8988T (cell line): ENCODE measurements at places on chromosomes 3 and 15.

GRCh38 chr15:31387479-31388118, 61.0 kb downstream of the KLF13 start:
- no peak for DNase-seq

DNA sequence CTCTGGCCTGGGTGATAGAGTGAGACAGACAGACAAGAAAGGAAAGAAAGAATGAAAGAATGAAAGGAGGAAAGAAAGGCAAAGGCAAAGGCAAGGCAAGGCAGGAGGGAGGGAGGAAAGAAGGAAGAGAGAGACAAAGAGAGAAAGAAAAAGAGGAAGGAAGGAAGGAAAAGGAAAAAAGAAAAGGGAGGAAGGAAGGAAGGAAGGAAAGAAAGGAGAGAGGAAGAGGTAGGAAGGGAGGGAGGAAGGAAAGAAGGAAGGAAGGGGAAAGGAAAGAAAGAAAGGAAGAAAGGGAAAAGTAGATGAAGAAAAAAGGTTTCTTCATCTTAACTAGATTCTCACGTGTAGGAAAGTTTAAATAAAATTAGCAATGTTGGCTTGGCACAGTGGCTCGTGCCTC, 142.2 kb downstream of the GREM1 start:
- no peak for DNase-seq

GRCh38 chr15:28289694-28290463, 32.1 kb downstream of the HERC2 start:
- DNase-seq: no peak

DNA sequence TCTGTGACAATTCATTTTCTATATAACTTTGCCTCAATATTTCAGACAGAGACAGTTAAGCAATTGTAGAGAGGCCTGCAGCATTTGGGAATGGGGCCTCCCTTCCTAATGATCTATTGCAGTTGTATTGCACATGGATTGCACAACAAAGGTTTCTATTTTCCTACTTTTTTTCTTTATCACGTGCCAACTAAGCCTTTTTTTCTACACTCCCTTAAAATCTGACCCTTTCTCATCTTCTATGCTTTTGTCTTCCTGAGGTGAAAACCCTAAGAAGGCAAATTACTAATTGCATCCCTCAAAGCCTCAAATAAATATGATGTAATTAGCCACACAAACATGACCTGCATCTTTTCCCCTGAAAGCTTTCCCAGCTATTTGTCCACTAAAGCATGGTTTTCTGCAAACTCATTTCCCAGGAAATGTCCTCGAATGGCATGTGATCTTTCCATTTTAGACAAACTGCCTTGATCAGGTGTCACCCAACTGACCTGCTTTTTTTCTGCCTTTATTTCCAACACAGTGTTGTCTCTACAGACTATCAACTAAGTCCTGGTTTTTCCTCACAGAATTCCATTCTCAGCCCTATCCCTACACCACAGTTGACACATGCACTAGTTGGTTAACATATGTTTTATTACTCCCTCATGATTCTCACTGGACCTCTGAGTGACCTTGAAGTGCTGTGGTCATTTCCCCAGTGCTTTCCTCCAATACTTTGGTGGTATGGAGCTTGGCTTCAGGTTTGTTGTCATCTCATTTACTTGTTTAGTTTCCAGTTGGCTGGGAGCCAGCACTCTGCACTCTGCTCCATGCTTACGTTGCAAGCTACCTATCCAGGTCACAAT, 31.9 kb upstream of the TSC22D2 start:
- DNase-seq: no peak

DNA sequence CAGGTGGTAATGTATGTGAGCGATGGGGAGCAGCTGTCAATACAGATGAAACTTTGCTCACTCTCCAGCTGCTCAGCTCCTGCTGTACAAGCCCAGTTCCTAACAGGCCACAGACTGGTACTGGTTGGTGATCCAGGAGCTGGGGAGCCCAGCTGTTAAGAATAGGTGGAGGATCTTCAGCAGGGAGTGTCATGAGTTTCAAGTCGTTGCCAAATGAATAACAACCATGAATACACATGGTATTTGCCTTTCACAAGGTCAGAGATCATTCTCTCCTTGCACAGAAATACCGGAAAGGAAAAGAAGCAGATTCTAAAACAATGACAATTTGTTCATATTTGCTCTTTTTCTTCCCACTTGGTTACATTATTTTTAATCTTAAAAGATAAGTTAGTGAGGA, 5.1 kb downstream of the PLSCR1 start:
- no peak for DNase-seq

DNA sequence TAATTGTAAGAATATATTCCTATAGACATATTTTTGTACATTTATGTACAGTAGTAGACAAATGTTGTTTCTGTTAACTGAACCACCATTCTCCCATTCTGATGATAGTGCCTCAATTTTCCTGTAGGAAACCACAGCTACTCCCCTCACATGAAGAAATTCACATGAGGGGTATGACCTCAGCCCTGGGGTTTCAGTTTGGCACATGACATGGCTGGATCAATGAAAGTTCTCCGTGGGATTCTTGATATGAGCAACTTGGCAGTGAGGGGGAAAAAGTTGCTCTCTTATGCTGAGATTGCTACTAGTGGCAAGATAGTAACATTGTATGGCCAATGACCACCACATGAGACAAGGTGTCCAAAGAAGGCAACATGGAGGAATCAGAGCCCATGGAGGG, 1090.3 kb upstream of the CFAP20DC start:
- DNase-seq: no peak

GRCh38 chr3:61796088-61796680, 234.8 kb downstream of the PTPRG start:
- no peak for DNase-seq

GRCh38 chr3:151625586-151625985, 108.1 kb upstream of the AADACL2 start:
- no peak for DNase-seq

DNA sequence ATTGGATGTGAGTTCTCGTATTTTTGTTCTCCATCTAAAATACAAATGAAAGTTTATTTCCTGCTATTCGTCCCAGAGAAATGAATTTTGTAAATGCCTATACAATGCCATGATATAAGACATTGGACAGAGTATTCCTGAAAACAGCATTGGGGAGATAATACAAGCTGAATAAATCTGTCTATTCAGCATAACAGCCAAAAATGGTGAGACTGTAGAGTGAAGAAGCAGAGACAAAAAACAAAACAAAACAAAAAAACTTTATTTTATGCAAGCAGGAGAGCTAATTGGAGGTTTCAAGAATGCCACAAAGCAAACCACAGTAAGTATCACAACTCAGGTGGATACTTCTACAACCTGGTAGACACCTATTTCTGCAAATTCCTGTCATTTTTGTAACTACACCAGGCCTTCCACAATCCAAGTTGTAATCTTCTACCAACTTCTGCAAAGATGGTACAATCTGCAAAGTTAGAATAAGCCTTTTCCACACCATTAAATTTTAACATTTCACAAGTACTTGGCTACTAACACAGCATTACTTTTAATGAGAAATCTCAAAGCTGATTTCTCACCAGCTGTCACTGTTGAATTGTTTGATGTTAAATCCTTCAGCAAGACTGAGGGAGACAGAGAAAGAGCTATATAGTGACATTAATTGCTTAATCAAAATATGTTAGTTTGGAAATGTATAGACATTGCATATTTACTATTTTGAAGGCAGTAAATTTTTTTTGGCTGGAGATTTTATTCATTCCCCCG, 163.1 kb downstream of the CLSTN2 start:
- no peak for DNase-seq

DNA sequence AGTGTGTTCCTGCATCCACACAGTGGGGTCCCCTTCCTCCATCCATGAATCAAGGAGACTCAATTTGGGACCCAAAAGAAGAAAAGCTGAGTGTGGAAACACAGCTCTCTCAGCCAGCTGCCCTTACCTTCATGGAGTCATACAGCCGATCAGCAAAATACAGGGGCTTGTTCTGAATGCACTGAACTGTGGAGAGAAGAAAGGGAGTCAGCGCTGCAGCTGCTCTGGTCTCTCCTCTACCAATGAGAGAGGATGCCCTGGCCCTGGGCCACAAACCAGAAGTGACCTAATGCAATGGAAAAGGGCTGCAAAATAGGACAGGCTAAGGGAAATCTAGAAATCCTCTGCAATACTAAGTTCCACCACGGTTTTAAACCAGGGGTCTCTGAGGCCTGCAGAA, 46.7 kb downstream of the ANXA2 start:
- no peak for DNase-seq

- DNase-seq: no peak
Measured at GRCh38 chr3:4883011-4883410, 96.2 kb upstream of the BHLHE40 start.

- no peak for DNase-seq
Measured at GRCh38 chr15:72838311-72838731, 54.8 kb upstream of the ADPGK start.

- DNase-seq: no peak
Measured at GRCh38 chr3:136955813-136956212, 2.0 kb upstream of the IL20RB start.

DNA sequence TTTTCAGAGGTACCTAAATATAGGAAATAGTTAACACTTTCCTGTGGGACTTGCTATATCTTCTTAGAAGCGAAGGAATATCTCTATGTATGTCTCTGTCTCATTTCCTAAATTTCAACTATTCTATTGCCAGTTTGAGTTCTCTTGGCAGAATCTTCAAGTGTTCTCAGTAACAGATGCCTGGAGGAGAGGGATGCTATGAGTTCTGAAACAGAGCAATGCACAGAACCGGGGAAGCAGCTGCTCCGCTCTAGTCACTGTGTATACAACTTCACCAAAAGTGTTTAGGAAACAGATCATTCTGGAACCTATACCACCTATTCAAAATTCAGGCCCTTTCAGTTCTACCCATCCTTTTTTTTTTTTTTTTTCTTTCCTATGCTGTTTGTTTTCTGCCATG, 144.6 kb downstream of the RORA start:
- no peak for DNase-seq

- DNase-seq: no peak
Measured at GRCh38 chr15:25763331-25763751, 99.8 kb downstream of the ATP10A start.
